ENCODE measurements at places on chromosomes 12 and 14.

DNA sequence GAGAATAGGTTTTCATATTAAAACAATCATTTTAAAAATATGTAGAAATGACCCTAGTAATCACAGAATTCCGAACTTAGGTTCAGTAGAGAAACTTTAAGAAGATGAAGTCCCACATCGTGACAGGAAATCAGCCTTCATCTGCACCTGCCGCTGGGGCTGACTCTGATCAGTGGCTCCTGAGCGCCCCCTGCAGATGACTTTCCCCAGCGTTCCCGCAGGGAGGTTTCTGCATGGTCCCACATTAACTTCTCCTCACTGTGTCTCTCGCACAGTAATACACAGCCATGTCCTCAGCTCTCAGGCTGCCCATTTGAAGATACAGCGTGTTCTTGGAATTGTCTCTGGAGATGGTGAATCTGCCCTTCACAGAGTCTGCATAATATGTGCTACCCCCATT is 1131.1 kb downstream of the TMEM121 start:
- peak; percentile 68 for DNase-seq

- peak; percentile 72 for DNase-seq
Measured at GRCh38 chr12:119989731-119990381, 820 bp downstream of the BICDL1 start.

GRCh38 chr12:106633451-106633823 is 50.6 kb downstream of the RFX4 start:
- no peak for DNase-seq

DNA sequence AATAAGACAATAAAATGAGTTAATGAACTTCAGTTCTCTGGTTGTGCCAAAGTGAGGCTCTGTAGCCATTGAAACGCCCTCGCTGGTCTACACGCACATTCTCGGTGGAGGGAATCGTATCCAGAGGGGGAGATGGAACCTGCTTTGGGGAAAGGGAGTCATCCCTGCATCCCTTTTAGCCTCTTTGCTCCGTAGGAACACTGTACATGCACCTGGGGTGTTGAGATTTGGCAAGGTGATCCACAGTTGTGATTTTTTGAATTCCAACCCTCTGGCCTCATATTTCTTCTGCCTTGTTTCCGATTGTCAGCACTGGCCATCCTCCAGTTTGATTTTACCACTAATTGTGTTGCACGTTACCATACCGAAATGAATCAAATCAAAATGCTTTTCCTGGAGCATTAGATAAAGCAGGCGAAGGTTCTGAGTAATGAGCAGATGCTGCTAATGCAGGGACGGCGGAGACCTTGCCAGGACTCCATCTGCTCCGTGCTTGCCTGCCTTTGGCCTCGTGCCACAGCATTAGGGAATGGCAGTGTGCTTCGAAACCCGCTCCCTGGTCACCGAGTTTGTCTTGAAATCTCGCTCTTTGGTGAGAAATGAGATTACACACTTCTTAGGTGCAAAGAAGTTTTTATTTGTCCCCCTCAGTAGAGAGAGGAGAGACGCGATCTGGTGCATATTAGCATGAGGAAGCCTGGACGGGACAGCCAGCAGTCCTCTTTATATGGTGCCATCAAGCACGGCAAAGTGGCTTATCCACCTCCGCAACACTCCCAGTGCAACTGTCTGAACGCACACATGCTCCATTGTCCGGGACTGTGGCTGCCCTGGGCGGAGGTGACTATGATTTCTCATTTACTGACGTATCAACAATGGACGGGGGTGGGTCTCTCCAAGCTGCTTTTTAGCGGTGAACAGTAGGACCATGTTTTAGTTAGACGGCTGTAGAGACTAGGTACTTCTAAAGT is 59.1 kb downstream of the FBXW8 start:
- no peak for DNase-seq

- no peak for DNase-seq
Measured at GRCh38 chr14:98293576-98293975, 978.4 kb downstream of the BCL11B start.

Data from stimulated activated CD4-positive, alpha-beta T cell treated with anti-CD3 and anti-CD28 coated beads, Interleukin-4, amount 100 ng/mL, for 24 hours (primary cell).